ENCODE measurements at places on chromosomes 1 and 21.

GRCh38 chr1:3531928-3532327 is 77.5 kb downstream of the ARHGEF16 start:
- no peak for DNase-seq

GRCh38 chr21:38834725-38835124 is 29.0 kb downstream of the ETS2 start:
- DNase-seq: no peak

DNA sequence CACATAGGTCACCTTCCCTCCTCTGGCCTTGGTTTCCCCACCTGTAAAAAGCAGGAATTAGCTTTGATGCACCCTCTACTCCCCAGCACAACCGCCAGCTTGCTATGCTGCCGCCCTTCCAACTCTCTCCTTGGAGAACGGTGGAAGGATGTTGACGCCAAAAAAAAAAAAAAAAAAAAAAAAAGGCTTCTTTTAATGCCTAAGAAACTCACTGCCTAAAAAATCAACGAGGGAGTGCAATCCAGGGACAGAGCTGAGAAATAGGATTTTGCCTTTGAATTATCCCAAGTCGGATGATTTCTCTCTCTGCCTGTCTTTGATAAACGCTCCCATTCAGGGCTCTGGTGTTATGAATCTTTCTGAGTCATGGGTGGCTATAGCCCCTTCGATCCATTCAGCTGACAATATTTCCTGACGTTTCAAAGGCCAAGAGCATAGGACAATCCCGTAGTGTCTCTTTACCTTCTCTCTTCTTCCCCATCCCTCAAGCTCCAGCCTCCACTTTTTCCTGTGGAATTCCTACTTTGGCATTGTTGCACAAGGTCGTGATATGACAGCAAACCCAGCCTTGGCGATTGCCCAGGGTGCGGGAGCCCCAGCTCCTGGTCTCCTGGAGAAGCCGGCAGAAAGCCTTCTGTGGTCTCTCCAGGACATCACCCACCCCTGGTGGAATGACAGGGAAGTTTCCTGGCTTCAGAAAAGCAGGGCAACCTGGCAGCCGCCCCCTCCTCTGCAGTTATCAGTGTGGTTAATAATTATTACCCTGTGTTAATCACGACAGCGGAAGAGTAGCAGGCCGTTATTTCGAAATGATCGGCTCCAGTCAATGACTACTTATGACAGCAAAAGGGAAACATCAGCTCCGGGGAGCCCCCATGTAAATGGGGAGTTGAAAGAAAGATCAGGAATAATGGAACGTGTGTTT is 8.0 kb upstream of the PLXNA2 start:
- DNase-seq: no peak

DNA sequence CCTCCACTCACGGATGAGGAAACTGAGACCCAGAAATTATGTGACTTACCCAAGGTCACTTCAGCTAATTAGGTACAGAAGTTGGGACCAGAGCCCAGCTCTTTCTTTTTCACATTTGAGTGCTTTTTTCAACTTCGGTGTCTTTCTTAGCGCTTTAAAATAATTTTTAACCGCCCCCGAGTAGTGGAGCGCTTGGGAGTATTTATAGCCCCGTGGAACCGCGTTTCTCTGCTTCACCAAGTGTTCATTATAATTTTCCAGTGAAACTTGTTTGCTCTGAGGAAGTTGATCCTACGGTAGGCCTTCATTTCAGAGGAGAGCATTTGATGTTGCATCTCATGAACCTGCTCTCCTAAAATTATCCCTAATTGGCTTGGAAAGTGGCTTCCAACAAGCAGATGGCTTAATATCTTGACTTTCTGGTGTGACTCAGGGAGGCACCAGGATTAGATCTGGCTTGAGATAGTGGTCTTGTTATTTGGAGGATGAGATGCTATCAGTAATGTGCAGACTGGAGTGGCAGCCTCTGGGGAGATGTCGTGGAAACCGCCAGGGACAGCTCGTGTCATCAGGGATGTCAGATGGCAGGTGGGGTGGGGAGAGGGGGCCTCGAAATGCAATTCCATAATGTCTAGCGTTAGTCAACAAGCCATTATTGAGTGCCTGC is 321.3 kb downstream of the CAMTA1 start:
- no peak for DNase-seq

DNA sequence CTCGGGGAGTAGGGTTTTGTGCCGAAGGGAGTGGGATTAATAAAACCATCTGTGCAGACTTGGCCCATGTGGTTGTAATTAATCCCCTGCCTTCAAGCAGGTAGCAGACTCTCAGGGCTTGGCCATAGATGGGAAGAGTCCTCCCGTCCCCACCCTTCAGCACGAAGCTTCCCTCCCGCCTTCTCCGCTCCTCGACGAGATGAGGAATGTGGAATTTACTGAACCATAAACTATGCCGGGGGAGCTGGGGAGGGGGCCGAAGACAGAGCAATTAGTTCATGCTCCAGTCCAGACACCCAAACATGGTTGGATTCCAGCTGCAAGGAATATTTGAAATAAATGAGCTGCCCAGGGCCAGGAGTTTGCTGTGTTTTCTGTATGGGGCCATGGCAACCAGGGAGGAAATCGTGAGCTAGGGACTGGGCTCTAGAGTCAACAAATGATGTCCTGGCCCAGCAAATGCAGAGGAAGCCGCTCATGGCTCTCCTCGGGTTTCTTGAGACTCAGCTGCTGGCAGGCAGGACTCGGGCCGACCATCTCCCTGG is 78.8 kb downstream of the SPSB1 start:
- no peak for DNase-seq

GRCh38 chr1:18644446-18644845 is 13.8 kb downstream of the PAX7 start:
- no peak for DNase-seq

DNA sequence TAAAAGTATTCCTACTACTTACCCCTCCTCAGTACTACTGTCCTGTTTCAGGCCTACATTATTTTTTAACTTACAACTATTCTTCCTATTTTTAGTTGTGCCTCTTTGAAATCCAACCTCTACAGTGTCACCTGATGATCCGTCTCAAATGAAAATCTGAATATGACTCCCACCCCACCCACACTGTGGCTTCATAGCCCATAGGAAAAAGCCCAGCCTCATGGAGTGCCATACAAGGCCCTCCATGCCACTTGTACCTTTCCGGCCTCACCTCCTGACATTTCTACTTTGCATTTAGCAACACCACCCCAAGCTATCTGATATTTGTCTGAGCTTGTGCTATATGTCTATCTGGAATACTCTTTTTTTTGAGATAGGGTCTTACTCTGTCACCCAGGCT is 49.3 kb downstream of the TRAF5 start:
- no peak for DNase-seq

- no peak for DNase-seq
Observed at GRCh38 chr1:166915941-166916340, 39.9 kb upstream of the TADA1 start.

DNA sequence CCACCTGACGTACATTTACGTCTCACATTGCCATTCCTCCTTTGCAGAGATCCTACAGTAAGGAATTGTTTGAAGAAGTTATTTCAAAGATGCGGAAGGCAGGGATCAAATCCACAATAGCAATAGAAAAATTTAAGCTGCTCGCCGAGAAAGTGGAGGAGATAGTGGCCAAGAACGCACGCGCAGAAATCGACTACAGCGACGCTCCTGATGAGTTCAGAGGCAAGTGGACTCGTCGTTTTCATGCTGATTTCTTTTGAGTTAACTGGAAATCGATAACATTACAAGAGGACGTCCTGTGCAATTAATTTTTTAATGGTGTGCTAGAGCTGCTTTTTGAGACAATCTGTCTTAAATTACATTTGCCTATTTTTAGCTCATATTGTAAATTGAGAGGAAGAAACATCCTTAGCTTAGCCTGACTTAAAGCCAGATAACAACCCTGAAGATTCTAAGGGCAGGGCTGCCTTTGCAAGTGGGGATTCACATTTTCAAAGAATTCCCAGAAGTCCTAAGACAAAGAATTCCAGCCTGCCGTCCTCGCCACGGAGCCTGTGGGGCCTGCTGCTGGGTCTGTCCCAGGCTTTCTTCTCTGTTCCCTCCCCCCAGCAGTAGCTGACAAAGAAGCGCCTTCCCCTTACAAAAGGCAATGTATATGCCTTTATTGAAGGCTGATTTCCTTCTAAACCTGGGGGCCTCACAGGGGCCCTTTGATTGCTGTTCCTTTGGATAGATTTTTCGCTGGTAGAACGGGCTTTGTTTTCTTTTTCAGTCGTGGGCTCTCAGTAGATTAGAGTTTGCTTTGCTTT is 31.6 kb upstream of the KIF1B start:
- DNase-seq: no peak

DNA sequence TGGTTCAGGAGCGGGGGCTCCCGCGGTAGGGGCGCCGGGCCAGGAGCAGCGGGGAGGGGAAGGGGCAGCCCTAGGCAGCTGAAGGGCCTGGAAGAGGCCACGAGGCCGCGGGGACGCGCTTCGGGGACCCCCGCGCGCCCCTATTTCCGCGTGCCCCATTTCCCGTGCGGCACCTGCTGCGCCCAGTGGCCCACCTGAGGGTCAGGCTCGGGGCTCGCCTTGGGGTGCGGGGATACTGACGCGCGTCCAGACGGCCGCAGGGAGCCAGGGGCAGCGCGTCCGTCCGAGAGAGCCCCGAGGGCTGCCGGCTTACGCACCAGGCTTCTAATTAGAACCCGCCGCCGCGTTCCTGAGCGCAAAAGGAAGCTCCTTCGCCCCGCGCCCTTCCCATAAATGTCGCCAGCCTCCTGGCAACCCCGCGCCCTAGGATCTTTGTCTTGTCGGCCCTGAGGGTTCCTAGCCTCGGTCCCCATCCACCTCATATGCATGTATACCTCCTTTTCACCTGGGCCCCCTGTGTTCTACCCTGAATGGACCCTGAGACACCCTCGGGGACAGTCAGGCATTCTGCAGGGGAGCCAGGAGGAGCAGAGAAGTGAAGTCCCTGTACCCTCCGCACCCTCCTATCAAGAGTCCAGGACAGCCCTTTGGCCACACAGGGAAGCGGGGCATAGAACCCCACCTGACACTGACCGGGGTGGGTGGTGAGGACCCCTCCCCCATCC is 1.8 kb downstream of the WNT3A start:
- DNase-seq: no peak

DNA sequence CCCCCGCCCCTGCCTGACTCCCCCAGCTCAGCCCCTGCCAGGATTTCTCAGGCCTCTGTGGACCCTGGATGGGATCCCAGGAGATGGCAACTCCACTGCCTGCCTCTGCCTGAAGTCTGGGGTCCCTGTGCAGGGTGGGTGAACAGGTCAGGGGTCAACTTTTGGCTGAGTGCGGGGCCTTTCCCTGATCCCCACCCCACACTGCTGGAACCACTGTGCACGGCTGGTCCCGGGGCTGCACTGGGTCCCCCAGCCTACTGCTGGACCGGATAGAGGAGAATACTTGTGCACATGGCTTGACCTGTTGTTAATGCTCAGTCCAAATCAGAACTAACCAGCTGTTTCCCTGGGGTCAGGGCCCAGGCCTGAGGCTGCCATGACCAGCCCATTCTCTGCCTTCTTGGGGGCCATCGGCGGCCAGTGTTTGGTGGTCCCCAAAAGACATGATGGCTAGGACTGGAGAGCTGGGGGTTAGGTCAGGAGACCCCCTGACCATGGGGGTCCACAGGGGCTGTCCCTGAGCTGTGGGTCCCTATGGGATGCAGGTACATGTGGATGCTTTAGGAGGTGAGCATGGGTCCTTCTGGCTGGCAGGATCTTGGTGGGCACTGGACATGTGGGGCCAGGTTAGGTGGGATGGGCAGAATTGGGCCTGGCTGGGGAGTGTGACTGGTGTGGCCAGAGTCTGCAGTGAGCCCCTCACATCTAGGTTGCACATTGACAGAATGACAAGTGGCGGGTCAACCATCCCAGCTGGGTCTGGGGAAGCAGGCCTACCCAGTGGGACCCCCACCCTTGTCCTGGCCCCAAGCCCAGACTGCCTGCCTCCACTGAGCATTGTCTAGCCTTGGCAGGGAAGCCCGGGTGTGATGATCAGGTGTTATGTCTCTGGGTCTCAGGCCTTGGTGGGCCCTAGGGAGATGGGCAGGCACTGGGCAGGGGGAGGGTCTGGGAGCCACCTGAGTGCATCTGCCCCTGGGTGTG is 19.0 kb upstream of the ZNF678 start:
- DNase-seq: no peak

DNA sequence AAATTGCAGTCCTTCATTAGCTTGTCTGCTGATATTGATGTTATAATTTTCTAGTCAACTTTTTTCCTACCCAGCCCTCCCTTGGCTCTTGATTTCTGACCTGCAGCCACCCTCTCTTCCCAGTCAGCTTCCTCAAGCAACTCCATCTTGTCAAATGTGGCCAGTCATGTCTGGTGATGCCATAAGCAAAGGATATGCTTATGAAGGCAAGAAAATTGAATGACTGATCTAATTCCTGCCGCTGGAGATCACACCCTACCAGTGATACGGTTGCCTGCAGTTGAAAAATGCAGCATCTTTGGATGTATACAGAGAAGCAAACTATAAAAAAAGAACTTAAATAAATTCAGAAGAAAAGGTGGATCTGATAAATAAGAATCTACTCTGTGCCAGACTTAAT is 297.1 kb upstream of the DAB1 start:
- DNase-seq: no peak

DNA sequence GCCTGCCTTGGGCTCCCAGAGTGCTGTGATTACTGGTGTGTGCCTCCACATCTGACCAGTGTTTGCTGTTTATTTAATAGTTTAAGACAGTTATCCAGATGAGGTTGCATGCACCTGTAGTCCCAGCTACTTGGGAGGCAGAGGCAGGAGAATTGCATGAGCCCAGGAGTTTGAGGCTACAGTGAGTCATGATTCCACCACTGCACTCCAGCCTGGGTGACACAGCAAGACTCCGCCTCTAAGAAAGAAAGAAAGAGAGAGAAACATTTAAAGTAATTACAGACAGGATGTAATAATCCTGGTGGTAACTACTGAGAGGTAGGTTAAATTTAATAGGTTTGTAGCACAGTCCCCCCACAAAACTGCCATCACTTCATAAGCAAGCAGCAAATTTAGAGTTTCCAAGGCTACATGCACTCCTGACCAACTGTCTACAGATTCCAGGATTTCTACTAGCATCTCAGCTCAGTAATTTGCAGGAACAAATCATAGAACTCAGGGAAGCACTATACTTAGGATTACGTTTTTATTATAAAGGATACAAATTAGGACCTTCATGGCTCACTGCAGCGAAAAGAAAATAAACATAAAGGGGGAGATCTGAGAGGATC is 89.6 kb downstream of the PKN2 start:
- DNase-seq: no peak

- DNase-seq: no peak
Observed at GRCh38 chr1:232751393-232752140, 53.6 kb upstream of the MAP10 start.

GRCh38 chr21:22342889-22343288 is 1344.7 kb downstream of the NCAM2 start:
- DNase-seq: no peak

DNA sequence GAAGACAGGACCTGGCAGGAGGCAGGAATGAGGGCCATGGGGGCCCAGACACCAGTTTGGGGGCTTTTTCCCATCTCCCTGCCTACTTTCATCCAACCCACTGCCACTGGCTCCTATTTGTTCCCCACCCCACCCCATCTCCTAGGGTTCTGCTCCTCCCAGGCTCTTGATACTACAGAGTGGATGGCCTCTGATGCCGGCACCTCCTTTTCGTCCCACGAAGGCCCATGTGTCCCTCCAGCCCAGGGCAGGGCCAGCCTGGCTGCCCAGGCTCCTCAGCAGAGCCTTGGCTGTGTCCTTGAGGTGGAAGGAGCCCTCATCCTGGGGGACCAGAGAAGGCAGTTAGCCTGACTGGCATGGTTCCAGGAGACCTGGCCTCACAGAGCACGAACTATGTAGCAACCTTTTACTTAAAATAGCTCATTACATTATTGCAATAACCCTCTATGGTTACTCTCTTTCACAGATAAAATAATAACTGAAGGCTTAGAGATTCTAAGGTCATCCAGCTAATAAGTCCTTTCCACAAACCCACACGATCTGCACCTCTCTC is 3.5 kb downstream of the POMGNT1 start:
- no peak for DNase-seq

All from activated naive CD4-positive, alpha-beta T cell treated with anti-CD3 and anti-CD28 coated beads, Interleukin-2, amount 50 U/mL, for 72 hours (primary cell).